ENCODE measurements at places on chromosomes 6 and 20. TPM values are rescaled to one million over a fixed set of nuclear protein-coding genes. Genes with fewer than 3 reads are reported as not detected.
A peak's percentile ranks its signal among the peaks of the same experiment; 100 is the strongest.

Gene CLPSL1
- total RNA-seq, result 0.55 TPM

DNA sequence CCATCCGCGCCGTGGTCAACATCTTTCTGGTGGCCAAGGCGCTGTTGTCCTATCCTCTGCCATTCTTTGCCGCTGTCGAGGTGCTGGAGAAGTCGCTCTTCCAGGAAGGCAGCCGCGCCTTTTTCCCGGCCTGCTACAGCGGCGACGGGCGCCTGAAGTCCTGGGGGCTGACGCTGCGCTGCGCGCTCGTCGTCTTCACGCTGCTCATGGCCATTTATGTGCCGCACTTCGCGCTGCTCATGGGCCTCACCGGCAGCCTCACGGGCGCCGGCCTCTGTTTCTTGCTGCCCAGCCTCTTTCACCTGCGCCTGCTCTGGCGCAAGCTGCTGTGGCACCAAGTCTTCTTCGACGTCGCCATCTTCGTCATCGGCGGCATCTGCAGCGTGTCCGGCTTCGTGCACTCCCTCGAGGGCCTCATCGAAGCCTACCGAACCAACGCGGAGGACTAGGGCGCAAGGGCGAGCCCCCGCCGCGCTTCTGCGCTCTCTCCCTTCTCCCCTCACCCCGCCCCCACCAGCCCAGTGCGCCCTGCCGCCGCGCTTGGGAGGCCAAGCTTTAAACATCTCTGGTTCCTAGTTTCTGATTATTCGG lies 4.0 kb downstream of the SLC32A1 start:
- DNase-seq, result peak; percentile 46

DNA sequence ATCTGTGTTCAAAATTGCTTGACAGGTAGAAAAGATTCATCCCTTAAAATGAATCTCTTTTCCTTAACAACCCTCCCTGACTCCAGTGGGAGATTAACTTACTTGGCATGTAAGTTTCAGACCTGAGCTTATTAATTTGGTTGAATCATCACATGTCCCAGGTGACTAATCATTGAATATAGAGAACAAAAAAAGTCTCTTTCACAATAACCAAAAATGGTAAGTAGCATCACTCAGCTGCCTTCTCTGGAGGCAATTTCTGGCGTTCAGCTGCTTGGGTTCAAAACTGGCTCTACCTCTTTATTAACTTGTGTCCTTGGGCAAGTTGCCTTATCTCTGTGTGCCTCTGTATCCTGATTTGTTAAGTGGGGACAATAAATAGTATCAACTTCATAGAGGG lies 2.9 kb downstream of the C6orf141 start:
- no peak for DNase-seq

DNA sequence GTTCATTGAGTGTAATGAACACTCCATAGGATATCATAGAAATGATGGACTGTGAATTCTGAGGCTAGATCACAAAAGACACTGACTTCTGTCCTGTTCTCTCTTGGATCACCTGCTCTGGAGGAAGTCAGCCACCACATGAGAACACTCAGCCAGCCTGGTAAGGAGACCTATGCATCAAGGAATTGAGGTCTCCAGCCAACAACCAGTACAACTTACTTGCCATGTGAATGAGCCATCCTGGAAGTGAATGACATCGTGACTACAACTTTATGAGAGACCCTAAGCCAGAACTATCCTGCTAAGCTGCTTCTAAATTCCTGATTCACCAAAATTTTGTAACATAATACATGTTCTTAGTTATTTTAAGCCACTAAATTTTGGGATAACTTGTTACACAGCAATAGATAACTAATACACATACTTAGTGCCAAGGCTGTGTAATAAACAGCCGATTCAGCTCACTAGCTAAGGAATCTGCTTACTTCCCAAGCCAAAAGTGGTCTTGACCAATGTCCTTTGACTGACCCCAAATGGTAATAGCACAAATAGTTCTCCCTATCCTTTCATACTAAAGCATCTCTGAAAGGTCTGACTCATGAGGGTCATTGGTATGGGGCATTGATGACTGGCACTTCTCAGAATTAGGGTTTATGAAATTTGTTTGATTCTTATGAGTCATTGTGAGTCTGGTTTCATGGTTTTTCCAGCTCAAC lies 6.9 kb upstream of the CTNNBL1 start:
- DNase-seq, result no peak

Gene PLCB4
- total RNA-seq, result 11.9 TPM

GRCh38 chr6:155254139-155254538 lies 9.7 kb upstream of the CLDN20 start:
- no peak for DNase-seq

Gene LST1
- 0.66 TPM for total RNA-seq

GRCh38 chr20:19274001-19274400 lies 61.6 kb downstream of the SLC24A3 start:
- no peak for DNase-seq

- no peak for DNase-seq
Observed at GRCh38 chr6:4908062-4908461, 95.8 kb downstream of the RPP40 start.

All from WTC11 (cell line).